ENCODE measurements at places on chromosomes 2 and 18.

DNA sequence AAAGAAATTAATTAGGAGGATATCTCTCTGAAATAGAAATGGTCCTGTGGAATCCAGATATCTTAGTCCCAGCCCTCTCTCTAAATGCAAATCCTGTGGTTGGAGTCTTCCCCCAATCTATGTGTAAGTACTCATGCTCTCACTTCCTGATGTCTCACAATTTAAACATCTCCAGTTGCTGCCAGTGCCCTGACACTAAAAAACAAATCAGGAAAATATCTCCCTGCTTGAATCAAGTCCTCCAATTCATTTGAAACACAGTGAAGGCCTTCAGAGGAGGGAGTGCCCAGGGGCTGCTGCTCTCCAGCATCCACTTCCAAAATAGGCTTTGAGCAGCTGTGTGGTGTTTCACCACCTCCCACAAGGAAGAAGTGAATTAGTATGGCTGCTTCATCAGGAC lies 413.8 kb downstream of the RAD51AP2 start:
- DNase-seq = no peak

GRCh38 chr2:140604096-140604495 lies 1526.7 kb downstream of the LRP1B start:
- no peak for DNase-seq

DNA sequence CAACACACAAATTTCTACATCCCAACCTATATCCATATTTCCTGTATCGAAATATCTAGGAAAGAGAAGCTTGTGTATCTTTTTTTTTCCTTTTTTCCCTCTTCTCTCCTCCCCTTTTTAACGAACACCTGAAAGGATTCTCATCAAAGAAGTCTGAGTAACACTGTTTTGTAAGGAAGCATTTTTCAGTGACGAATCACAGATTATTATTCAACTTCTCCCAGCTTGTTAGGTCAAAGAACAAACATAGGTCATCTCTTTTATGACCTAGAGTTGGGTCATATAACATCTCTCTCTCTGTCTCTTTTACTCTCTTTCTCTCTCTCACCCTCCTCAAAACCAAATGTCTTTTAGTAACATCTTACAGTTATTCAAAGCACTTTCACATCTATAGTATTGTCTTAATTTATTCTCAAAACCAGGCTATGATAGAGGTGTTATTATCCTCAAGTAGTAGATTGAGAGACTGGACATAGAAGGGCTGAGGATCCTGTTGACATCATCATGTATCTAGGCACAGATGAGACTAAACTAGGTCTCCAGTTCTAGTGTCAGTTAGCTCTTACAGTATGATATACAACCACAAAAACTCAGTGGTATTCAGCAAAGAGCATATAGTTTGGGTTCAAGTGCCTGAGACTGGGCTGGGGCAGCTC lies 80.1 kb upstream of the SPOPL start:
- no peak for DNase-seq

DNA sequence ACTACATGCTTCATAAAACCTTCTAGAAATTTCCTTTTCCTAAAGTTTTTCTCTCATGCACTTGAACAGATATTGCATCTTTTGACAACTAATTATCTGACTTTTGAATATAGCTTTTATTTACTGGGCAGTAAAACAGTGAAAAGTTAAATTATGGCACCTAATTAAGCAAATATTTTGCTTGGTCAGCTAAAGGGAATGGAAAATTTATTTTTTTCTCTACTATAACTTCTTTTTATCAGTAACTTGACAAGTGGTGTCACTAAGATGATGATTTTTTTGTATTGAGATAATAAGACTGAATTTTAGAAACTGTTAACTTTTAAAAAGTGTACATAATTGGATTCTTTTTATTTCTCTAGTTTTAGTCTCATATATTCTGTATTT lies 351.6 kb downstream of the PIK3C3 start:
- no peak for DNase-seq

DNA sequence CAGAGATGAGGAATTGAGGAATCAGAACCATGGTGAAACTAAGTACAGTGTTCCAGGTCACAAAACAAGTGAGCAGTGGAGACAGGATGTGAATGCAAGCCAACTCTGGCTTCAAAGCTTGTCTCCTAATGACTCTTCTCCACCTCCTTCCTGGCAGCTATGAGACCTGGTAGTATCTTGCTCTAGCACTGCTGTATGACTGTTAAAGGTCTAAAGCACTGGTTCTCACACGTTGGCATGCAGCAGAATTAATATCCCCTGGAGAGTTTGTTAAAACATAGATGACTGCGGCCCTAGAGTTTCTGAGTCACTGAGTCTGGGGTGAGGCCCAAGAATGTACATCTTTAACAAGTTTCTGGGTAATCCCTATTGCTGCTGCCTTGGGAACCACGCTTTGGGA lies 63.3 kb downstream of the SUCLG1 start:
- no peak for DNase-seq

GRCh38 chr2:74816540-74817303 lies 17.2 kb upstream of the HK2 start:
- no peak for DNase-seq

GRCh38 chr2:42974721-42975717 lies 182.6 kb upstream of the HAAO start:
- peak; percentile 18 for DNase-seq

- no peak for DNase-seq
These were observed 86.5 kb downstream of the VSNL1 start for GRCh38 chr2:17626986-17627385.

DNA sequence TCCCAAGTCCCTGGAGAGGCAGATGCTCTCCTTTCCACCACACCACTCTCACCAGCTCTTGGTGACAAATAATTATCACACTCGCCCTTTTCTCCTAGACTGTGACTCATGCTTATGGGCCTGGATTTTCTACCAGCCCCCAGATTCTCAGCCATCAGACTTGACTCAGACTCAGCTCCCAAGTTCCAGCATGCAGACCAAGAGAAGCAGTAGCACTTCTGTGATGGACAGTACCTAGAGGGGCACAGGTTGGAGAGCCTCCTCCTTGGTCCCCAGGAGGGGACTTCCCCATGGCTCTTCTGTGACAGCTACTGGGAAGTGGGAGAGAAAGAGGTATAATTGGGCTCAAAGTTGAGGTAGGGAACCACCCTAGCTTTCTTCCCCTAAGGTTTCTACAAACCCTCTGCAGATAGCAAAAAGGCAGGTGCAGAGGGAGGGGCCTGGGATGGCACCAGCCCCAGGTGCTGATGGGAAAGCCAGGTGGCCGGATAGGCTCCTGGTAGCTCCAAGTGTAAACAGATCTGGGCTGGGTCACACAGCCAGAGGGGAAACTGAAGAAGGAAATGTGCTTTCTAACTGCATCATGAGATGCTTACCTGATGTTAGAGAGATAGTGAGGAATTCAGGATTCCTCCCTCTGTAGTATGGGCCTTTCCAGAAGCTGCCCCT lies 4.1 kb downstream of the TCF23 start:
- no peak for DNase-seq

DNA sequence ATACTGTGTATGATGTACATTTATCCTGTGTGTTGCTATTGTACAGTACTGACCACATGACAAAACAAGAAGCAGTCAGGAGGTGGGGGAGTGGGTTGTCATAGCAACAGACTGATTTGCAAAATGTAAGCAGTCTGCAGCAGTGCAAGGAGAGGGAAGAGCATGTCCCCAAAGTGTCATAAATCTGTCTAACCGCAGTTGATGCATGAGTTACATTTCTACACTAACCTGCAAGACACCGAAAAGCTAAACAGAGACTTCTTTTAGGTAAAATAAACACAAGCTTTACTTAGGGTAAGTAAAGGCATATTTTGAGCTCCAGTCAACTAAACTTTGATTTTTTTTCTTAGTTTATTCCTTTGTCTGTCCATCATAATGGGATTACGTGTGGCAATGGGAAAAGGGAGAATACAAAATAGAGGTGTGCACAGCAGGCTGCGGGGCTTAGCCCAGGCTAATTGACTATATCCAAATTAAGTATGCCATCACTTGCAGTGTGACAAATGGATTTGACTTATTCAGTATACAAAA lies 134.5 kb downstream of the MEIS1 start:
- no peak for DNase-seq

GRCh38 chr2:112957511-112957910 lies 20.3 kb upstream of the IL36G start:
- no peak for DNase-seq

DNA sequence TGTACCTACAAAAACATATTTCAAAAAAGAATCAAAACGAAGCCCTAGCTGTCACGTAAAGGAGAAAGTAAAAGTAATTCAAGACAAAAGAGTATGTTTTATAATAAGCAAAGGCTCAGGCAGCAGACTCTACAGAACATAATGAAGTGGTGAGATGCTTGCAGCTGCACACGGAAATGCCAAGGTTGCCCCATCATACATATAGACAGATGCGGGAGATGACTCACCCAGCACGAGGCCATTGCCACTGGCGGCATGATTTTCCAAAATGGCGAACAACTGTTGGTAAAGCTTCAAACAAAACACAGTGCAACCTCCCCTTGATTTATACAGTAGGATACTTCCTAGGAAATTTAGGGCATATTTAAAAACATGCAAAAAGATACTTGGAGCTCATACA lies 26.0 kb upstream of the C1QL2 start:
- no peak for DNase-seq

GRCh38 chr2:32627441-32627813 lies 423 bp upstream of the TTC27 start:
- peak; percentile 8 for DNase-seq

DNA sequence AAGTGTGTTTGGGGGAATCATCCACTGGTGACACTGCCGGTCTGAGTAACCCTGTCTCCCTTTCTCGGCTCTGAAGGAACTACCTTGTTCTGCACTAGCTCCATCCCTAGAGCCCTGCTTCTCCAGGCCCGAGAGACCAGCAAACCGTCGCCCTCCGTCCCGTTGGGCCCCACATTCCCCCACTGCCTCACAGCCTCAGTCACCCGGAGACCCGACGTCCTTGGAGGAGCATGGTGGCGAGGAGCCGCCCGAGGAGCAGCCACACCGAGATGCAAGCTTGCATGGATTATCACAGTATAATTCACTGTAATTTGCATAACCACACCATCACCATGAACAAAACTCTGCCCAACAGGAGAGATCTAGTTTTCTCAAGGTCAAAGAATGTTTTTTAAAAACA lies 126.2 kb downstream of the MTCL1 start:
- no peak for DNase-seq

DNA sequence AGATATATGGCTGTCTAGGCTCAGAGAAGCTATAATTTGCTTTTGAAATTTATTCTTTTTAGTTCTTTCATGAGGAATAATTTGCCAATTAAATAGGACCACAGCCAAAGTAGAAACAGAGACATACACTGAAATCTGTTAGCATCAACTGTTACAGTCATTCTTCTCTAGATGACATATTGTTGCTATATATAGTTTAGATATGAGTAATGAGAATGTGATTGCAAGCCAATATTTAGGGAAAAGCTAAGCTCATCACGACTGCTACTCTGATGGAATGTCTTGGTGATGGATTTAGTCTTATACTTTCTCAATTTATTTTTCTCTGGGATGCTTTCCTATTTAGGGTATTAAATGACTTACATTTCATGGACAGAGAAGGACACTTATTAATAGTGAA lies 259.1 kb downstream of the LNPK start:
- DNase-seq = no peak

DNA sequence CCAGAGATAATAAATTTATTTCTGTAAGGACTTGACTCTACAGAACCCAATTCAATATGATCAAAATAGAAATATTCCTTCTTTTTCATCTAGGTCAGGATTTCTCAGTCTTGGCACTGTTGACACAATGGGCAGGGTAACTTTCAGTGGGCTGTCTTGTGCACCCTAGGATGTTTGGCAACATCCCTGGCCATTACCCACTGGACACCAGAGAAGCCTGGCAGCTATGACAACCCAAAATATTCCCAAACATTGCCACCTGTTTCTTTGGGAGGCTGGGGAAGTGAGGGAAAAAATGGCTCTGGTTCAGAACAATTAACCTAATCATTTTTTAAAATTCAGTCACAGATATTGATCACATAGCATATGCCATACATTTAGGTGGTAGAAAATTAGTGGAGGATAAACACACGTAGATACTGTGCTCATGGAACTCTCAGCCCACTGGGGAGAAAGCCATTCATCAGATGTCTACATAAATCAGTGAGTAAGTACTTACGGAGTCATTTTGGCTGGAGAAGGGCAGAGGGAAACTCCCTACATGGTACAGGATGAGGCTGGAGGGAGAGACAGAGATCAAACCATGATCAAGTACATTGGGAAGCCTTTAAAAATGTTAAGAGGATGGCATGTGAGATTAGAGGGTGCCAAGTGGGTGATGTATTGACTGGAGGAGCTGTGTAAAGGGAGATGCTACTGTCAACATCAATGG lies 718 bp upstream of the TNP1 start:
- DNase-seq = no peak

DNA sequence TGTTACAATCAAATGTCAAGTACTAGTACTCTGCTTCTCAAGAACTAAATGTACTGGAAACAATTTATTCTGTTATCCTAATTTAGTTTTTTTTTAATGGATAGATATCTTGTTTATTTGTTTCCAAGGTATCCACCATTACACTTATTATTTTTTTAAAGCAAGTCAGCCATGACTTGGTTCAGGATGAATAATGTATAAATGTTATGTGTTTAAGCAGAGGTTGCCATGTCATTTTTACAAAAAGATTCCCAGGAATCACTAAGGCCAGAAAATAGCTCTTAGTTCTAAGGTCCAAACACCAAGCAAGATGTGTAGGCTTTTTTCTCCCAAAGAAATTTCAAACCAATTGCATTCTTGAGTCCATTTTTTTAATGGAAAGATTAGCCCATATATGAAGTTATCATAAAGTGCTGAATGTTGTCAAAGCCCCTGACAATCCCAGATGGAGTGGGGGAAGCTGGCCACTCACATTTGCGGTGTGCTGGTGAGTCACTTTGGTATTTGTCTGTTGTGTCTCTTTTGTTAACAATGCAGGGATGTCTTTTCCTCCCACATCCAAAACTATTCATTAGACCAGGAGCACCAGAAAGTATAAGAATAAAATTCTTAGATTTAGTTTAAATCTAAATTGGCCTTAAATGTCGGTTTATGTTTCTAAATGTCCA lies 158.9 kb downstream of the COL6A3 start:
- no peak for DNase-seq

GRCh38 chr2:46298522-46299353 lies 1.5 kb downstream of the EPAS1 start:
- DNase-seq = no peak

- DNase-seq = no peak
These were observed 47.4 kb downstream of the EXOC6B start for GRCh38 chr2:72778410-72778809.

- no peak for DNase-seq
These were observed 19.0 kb downstream of the CEP68 start for GRCh38 chr2:65075176-65075575.

DNA sequence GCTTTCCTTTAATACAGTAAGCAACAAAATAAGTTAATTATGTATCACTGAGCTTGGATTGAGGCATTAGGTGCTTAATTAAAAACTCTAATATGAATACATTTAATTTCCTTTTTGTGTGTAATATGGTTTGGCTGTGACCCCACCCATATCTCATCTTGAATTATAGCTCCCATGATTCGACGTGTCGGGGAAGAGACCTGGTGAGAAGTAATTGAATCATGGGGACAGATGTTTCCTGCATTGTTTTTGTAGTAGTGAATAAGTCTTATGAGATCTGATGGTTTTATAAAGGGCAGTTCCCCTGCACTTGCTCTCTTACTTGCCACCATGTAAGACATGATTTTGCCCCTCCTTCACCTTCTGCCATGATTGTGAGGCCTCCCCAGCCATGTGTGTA lies 325.4 kb upstream of the CDH7 start:
- DNase-seq = no peak
